ENCODE measurements at places on chromosomes 12 and 14.

DNA sequence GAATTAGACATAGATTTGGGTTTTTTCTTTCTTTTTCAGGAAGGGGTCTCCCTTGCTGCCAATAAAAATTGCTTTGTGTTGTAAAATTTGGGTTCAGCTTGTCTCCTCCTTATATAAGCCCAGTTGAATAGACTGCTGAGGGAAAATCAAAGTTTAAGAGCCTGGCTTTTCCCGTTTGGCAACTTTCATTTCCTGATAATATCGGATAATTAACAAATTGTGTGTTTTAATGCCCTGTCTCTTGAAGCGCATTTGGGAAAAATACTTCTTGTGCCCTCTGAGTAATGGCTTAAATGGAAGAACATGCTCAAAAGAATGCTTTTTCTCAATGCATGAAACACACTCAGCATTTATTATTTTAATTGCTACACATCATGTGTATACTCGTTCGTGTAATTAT is 198.0 kb upstream of the DCN start:
- no peak for DNase-seq

GRCh38 chr12:127519779-127520178 is 747.2 kb upstream of the TMEM132C start:
- no peak for DNase-seq

GRCh38 chr12:41055875-41056577 is 132.1 kb upstream of the PDZRN4 start:
- DNase-seq, result no peak

DNA sequence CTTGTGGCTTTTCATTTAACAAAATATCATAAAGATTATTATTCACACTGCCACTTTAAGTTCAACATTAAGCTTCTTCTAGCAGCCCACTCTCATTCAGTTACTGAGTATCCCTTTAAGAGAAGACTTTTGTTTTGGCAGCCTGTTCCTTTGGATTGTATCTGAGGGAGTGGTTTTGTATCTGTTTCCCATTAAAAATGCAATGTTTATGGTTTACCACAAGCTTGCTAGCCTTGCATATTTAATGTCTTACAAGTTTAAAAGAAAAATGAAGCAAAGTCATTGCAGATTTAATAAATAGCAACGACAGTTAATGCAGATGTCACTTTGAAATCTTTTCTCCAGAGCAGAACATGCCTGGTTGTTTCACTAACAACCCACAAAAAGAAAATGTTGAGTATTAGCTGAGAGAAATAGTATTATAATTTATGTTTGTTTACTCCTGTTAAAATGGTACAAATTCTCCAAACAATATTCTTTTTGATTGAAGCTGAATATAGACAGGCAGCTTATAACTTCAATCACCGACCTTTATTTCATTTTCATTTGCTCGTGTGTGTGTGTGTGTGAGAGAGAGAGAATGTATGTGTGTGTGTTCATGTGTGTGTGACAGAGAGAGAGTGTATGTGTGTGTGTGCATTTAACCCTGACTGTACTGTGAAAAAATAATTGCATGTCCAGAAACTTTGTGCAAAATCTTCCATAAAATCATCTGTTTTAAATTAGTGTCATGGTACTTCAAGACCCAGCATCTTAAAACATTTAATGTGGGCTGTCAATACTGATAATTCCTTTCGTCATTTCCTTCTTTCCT is 1.8 kb downstream of the DCN start:
- DNase-seq, result no peak

DNA sequence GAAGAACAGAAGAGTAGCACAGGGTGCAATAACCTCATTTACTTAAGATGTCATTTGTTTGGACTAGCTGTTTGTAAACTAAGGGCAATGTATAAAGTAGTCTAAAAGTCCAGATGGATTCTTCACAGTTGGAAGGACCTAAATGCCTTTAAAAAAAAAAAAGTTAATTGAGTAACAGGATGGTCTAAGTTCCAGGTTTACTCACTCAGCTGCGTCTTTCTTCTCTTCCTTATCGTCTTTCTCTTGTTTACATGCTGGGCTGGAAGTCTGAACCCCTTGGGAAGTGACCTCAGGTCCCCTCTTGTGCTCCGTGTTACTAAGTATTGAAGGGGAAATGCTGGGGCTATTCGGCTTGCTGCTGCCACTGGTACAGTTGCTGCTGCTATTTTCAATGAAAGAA is 82.5 kb downstream of the SH2B3 start:
- DNase-seq, result no peak

- DNase-seq, result no peak
Observed at GRCh38 chr12:68761901-68762630, 16.1 kb downstream of the SLC35E3 start.

GRCh38 chr12:84842406-84843013 is 70.1 kb downstream of the SLC6A15 start:
- DNase-seq, result no peak

DNA sequence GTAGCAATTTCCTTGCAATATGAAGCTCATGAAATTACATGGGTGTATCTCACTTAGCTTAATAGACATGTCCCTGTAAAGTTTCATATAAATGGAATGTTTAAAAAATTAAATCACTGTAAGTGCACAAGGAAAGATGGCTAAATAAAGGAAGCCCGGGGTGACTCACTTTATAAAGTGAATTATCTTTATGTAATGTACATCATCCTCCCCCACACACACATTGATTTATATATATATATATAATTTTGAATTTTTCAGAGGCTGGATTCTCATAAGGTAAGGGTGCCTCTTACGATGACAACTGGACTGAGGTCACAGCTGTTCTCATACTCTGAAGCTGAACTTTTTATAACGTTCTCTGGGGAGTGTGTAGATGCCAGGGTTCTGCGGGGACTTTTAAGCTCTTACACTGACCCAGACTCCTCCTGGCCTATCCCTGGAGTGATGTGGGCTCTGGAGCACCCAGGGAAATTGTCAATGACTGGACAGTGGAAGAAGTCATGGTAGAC is 108.7 kb upstream of the HIF1A start:
- DNase-seq, result no peak

- no peak for DNase-seq
Observed at GRCh38 chr14:25032092-25032784, 17.7 kb downstream of the STXBP6 start.

DNA sequence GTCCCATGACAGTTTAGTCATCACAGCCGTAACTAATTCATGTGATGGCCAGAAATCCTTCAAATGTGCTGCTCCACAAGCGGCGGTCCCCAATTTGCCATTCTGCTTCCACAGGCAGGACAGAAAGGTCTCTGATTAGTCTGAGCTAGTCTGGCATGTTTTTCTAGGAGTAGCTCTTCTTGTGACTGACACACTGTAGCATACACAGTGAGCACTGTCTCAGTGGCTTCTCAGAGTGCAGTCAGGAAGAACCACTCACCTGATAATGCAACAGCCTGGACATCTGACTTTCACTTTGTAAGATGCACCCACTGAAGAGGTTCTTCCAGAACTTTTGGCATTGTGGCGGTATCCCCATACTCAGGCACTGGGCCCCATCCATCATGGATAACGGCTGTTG is 1266.2 kb downstream of the TMEM121 start:
- DNase-seq, result no peak

DNA sequence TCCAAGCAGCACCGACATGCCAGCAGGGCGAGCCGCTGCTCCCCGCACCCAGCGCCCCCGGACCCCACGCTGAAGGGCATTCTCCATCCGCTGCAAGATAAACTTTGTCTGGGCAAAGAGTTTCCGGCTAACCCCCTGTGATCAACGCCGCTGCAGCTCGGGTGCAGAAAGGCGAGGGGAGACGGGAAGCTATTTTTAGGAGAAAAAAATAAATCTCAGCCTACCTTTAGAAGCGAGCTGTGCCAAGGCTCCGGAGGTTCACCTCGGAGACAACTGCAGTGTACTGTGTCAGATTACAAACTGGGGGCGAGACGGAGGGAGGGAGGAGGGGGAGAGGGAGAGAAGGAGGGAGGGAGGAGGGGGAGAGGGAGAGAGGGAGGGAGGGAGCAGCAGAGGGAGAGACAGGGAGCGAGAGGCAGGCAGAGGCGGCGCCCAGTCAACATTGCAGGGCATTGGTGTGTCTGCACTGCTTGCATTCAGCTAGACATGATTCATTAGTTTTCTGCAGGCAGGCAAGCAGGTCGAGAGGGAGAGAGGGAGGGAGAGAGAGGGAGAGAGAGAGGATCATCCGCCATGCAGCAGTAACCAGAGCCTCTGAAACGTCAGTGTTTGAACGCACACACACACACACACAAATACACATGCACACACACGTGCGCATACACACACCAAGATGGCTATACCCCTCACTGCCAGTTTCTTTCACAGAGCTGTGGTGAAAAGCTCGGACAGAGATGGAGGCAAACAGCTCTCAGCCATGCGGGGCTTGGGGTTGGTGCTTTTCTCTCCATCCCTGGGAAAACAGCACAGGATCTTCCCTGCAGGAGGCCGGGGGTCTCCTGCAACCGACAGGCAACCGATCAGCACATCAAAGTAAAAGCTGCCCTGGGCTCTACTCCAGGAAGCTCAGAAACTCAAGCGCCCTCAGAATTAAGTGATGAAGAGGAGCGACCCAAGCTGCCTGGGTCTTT is at the start of gene RIMBP2:
Gene RIMBP2, minus strand, starts transcription at position 302 of the 971 bp plus-strand sequence. CDS start 237,286 bp downstream, outside the sequence.
- DNase-seq, result no peak

- no peak for DNase-seq
Observed at GRCh38 chr12:122876731-122877130, 19.2 kb downstream of the VPS37B start.

GRCh38 chr12:105466231-105466900 is 135.9 kb downstream of the C12orf75 start:
- DNase-seq, result no peak

GRCh38 chr14:73757381-73757780 is 43.2 kb upstream of the PNMA1 start:
- DNase-seq, result no peak

DNA sequence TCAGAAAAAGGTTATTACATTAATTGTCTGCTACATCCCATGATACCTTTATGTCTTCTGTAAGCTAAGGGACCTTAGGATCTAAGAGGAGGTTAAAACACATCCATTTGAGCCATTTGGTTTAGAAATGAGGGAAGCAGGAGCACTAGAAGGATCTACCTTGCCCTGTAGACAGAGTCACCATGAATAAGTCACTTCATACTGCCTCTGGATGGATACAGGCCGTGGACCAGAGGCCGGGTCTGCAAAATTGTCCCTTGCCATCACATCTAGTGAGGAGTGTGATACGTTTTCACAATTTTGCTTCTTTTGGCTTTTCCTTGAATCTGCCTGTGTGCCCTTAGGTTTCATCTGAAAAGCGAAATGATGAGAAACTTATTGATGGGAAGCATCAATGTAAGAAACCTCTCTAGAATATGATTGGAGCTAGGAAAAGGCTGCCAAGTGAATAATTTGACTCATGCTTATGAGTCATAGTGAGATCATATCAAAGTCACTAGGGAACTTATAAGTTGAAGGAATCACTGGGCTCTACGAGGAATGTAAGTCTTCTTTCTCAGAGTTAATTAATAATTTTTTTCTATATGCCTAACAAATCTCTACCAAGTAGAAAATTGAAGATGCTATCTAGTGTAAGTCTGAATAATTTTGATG is 10.8 kb downstream of the GLRX5 start:
- no peak for DNase-seq

GRCh38 chr14:85533023-85533860 is 3.3 kb downstream of the FLRT2 start:
- DNase-seq, result no peak

GRCh38 chr12:124040291-124040690 is 67.3 kb downstream of the ZNF664 start:
- DNase-seq, result no peak

DNA sequence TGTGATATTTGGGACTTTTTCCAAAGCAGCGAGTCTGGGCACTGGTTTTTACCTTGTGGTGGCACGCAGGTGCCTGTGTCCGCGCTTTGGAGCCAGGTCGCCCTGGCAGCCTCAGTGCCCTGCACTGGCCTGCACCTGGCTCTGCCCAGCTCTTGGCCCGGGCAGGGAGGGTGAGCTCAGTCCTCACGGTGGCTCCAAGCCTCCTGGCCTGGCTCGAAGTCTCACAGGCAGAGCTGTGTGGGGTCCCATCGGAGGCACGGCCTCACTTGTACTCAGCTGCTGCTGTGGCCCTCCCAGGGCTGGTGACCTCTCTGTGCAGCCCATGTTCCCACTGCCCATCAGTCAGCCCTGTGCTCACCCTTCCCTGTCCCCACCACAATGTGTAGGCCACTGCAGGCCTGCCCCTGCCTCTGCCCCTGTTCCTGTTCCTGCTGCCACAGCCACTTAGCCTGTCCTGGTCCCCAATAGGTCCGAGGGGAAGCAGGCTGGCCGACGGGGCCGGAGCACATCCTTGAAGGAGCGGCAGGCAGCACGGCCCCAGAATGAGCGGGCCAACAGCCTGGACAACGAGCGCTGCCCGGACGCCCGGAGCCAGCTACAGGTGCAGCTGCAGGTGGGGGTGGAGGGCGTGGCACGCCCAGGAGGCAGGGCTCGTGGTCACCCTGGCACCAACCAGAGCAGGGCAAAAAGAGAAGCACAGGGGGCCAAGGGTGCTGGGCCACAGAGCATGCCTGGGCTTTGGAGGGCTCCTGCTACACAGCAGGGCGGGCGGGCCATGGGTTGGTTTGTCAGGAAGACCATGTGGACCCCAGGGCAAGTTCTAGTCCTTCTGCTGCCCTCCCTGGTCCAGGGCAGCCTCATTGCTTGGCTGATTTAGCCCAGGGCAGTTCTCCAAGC is 16.6 kb upstream of the TEX22 start:
- no peak for DNase-seq

DNA sequence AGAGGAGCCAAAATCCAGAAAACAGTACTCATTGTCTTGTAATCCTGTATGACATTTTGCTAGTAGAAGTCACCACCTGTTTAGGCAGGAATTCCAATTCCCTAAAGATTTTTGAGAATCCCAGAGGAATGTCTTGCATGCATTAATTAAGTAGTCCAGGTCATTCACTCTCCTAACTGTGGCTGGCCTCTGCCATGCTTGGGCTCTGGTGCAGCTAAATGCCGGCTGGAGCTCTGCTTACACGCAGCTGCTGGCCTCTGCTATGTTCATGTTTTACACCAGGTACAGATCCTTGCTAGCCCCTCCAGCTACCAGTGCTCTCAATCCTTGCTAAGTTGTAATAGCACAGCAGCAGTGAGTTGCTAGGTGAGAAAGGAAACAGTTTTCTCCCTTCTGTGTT is 16.3 kb upstream of the HIF1A start:
- DNase-seq, result no peak

GRCh38 chr14:27067961-27068360 is 470.1 kb upstream of the NOVA1 start:
- DNase-seq, result no peak

GRCh38 chr12:131279281-131279921 is 325.7 kb downstream of the ADGRD1 start:
- DNase-seq, result no peak
